ENCODE measurements at places on chromosomes 1 and 21.

- DNase-seq, result no peak
Measured at GRCh38 chr1:29290414-29290985, 54.2 kb downstream of the PTPRU start.

GRCh38 chr1:145979746-145980456, 15.4 kb downstream of the POLR3GL start:
- DNase-seq, result no peak

GRCh38 chr1:59703918-59704378, 110.8 kb upstream of the HOOK1 start:
- no peak for DNase-seq

DNA sequence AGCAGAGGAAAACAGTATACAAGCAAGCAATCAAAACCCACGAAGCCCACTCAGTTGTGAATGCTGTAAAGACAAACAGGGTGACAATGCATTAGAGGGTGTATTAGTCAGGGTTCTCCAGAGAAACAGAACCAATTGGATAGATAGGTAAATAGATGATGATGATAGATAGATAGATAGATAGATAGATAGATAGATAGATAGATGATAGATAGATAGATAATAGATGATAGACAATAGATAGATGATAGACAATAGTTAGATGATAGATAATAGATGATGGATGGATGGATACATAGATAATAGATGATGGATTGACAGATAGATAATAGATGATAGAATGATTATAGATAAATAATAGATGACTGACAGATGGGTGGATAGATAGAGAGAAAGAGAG, 48.3 kb downstream of the LRRC38 start:
- DNase-seq, result no peak

- DNase-seq, result no peak
Measured at GRCh38 chr1:206014601-206015000, 9.1 kb downstream of the CTSE start.

- no peak for DNase-seq
Measured at GRCh38 chr1:8572106-8572505, 245.3 kb downstream of the RERE start.

- DNase-seq, result no peak
Measured at GRCh38 chr1:203901581-203901980, 40.2 kb downstream of the SNRPE start.

- DNase-seq, result no peak
Measured at GRCh38 chr1:110520827-110521226, 1.9 kb upstream of the KCNA10 start.

DNA sequence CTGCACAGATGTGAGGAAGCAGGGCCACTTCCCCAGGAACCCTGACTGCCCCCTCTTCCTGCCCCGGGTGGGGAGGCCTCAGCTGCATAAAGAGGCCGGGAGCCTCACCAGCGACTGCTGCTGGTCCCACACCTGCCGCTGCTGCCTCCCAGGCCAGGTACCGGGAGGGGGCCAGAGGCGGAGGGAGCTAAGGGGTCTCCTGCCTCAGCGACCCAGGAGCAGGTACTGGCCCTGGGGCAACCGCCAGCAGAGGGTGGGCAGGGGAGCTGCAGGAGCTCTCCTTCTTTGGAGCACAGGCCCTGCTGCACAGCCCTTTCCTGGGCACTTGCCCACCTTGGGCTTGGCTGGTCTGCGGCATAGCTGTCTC, 6.8 kb downstream of the GJC2 start:
- no peak for DNase-seq

DNA sequence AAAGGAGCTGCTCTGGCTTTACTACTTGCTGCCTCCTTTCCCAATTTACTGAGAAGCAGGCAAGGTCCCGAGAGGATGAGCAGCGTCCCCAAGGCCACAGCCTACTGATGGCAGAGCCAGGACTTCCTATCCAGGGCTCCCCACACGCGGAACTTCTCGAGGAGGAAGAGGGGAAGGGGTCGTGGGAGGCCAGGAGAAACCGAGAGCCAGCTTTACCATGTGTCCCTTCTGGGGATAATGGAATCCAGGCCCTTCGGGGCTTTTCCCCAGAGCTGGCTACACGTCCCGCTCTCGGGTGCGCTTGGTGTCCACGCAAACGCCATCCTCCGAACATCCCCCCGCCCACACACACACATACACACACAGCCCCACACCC, 4.3 kb upstream of the CCN1 start:
- no peak for DNase-seq

GRCh38 chr1:244705261-244706234, 52.6 kb downstream of the DESI2 start:
- DNase-seq, result no peak

DNA sequence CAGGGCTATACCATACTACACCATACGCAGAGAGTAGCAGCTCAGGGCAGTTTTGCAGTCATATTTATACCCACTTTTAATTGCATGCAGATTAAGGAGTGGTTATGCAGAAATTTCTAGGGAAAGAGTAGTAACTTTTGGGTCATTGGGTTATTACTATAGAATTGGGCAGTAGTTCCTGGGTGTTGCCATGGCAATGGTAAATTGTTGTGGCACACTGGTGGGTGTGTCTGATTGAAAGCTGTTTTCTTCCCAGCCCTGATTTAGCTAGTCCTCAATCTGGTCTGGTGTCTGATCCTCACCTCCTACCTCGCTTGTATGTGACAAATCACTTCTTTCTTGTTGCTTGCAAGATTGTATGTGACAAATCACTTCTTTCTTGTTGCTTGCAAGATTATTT, 30.5 kb downstream of the CYP4A11 start:
- DNase-seq, result no peak

DNA sequence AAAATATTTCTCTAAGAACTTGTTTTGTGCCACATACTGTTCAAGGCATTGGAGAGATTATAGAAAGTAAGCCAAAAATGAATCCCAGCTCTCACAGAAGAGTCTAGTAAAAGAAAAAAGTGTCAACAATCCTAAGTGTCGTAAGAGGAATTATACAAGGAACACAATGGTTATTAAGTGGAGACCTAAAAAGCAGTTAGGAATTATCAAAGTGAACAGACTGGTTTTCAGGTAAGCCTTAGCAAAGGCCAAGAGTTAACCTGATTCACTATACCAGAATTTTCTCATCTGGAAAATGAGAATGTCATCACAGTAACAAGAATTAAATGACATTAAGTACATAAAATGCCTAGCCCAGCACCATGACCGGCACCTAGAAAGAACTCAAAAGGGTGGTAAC, 15.6 kb downstream of the SERBP1 start:
- no peak for DNase-seq

- no peak for DNase-seq
Measured at GRCh38 chr1:219517031-219517430, 95.9 kb downstream of the ZC3H11B start.

GRCh38 chr1:235077571-235078479, 50.8 kb downstream of the TOMM20 start:
- DNase-seq, result peak; percentile 43

- DNase-seq, result no peak
Measured at GRCh38 chr1:167695147-167695546, 26.6 kb upstream of the MPZL1 start.

- DNase-seq, result no peak
Measured at GRCh38 chr1:115796897-115797296, 28.4 kb upstream of the CASQ2 start.

DNA sequence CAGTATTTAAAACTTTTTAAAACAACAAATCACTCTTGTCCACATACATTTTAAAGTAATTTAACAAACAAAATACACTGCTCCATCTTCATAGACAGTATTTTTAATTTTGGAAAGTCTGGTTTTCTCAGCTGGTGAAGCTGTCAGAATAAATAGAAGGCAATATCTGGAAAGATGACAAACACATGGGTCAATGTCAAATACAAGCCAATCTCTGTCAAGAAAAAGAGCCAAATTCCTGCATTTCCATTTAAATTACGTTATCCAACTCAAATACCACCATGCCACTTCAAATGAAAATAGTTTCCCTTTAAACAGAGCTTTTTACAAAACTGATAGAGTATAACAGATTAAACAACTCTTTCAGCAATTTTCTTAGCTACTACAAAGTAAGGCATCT, 176.5 kb downstream of the RERE start:
- DNase-seq, result no peak

- no peak for DNase-seq
Measured at GRCh38 chr1:242811092-242811840, 286.8 kb upstream of the PLD5 start.

GRCh38 chr1:236151739-236152424, 9.5 kb downstream of the GPR137B start:
- no peak for DNase-seq

- DNase-seq, result no peak
Measured at GRCh38 chr1:38120552-38121230, 74.1 kb upstream of the POU3F1 start.

GRCh38 chr1:24704411-24705259, 40.6 kb upstream of the CLIC4 start:
- no peak for DNase-seq

- DNase-seq, result no peak
Measured at GRCh38 chr1:203368624-203369451, 17.9 kb upstream of the FMOD start.

DNA sequence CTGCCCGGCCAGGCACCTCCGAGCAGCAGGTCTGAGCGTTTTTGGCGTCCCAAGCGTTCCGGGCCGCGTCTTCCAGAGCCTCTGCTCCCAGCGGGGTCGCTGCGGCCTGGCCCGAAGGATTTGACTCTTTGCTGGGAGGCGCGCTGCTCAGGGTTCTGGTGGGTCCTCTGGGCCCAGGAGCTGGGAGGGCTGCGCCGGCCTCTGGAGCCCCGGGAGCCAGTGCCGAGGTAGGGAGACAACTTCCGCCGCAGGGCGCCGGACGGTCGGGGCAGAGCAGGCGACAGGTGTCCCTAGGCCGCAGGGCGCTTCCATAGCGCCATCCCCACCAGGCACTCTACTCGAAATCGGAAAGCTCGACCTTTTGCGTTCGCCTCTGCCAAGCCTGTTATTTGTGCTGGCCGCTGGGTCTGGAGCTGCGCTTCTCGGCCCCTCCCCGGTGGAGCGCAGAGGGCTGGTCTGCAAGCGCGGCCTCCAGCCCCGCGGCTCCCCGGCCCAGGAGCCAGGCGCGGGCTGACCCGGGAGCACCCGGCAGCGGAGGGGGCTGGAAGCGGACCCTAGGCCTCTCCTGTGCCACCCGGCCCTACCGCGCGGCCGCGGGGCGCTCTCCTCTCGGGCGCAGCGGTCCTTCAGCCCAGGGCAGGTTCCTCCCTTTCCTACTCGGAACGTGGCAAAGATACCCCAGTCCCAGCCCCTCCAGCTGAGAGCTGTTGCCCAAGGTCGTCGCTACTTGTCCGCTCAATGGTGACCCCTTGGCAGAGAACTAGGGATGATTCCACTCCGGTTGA, 2.2 kb downstream of the SIM2 start:
- DNase-seq, result no peak

DNA sequence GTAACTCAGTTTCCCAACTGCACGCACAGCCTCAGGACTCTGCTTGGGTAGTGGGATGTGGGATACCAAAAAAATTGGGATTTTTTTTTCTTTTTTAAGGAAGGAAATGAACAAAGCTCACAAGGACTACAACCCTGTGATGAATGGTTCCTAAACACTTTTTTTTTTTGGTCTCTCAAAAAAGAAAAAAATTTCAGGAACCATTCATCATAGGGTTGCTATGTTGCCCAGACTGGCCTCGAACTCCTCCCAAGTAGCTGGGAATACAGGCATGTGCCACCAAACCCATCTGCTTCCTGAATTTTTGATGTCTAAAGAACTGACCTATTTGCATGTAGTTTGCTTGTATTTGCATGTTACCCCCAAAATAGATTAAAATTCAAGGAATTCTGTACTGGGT, 6.8 kb downstream of the MINDY1 start:
- DNase-seq, result no peak

- DNase-seq, result peak; percentile 53
Measured at GRCh38 chr1:235866205-235866912, at the start of gene LYST. LYST (minus strand) TSS chr1:235866906; CDS start chr1:235830417, 36,489 bp downstream.

DNA sequence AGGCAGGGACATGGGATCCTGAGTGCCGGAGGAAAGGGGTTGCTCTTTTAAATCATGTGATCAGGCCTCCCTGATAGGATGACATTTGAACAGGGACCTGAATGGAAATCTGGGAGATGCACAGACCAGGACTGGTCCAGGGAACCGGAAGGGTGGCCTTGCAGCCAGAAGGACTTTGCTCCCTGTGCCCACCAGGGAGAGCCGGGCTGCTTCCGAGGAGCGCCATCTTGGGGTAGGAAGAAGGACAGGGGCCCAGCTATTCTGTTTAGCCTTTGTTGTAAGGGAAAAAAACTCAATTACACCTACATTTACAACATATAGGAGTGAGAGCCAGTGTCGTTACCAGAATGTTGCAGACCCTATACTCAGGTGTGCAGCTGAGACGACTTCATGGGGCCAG, 5.5 kb downstream of the KLHDC7A start:
- DNase-seq, result no peak

DNA sequence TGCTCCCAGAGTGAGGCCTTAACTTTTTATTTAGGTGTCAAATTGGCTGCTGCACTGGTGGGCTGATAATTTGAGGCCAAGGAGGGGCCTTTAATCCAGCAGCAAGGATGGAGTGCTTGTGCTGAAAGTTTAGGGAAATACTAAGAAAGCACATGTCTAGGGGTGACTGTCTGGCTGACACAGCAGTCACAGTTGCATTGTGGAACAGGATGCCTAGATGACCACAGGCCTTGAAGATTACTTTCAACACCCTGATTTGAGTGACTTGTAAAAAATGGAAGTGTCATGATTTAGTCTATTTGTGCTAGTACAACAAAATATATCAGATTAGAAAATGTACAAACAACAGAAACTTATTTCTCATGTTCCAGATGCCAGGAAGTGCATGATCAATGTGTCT, 57.7 kb downstream of the ZNF697 start:
- DNase-seq, result no peak

DNA sequence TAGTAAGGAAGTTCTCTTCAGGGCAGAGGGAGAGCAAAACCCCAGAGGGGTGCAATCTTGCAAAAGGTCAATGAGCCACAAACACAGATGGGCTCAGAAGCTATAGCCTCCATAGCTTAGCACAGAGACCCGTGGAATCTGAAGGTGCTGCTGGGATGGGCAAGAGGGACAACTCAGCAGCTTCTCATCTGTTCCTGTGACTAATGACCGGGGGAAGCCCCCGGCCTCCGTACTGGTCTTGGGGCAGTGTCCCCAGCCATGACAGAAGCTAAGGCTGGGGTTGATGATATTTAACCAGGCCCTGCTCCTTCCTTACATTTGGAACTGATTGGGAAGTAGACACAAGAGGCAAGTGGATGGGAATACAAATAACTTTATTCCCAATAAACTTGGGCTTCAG, 19.1 kb downstream of the EXOC8 start:
- DNase-seq, result no peak
